Activated CD8-positive, alpha-beta memory T cell treated with anti-CD3 and anti-CD28 coated beads, Interleukin-2, amount 10 ng/mL, durations not matched to agents 7 days and 5 days (primary cell): ENCODE measurements at places on chromosomes 5 and 9. TPM values are rescaled to one million over a fixed set of nuclear protein-coding genes. Genes with fewer than 3 reads are reported as not detected.

The GMCL2 gene
- not detected for total RNA-seq

DNA sequence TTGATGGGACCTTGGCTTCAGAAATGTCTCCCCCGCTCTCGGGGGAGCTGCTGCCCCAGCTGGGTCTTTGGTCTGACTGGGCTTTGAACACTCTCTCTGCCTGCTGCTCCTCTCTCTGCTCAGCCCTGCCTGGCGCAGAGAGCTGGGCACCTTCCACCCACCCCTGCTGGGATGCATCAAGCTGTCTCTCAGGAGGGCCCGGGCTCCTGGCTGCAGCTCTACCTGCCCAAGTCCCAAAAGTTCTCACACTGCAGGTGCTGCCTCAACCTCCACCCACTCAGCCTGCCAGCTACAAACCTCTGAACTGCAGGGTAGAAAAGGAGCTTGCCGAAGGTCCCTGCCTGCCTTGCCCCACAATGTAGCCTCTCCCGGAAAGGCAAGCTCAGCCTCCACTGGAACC is 36.7 kb downstream of the IRX2 start:
- DNase-seq: no peak

GRCh38 chr5:17304282-17304681 is 86.9 kb downstream of the BASP1 start:
- no peak for DNase-seq

The IL13 gene
- total RNA-seq: 4.8 TPM

DNA sequence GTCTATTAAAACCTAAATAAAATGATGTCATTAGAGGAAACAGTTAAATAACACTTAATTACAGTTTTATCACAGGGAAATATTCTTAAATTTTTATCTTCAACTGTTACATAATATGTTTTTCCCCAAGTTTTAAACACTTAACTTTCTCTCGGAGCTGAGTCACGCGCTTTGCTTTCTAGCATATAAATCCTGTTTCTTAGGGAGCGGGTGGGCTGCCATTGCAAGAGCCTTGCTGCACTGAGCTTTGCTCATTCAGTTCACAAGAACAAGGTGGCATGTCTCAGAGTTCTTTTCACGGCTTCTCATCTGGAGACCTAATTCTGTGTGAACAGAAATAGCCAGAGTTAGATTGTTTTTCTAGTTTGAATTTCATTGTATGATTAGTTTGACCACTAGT is 166.1 kb downstream of the ZSWIM6 start:
- DNase-seq: no peak

DNA sequence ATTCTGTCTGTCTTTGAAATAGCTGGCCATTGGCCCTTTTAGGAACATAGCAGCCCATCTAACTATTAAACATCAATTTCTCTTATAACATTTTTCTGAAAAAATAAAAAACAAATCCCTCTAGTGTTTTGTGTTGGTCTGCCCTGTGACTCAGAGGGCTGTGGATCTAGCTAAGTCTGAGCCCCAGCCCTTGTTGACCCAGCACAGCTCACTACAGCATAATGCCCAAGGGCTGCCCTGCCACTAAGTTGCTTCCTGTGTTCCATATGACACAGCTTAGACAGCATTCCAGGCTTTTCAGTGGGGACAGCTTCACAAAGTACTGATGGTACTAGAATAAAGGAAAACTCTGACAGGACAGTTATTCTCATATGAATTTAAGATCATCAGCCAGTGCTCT is 136.0 kb downstream of the SCAMP1 start:
- DNase-seq: no peak

The PCDHGB4 gene
- 0.09 TPM for total RNA-seq

DNA sequence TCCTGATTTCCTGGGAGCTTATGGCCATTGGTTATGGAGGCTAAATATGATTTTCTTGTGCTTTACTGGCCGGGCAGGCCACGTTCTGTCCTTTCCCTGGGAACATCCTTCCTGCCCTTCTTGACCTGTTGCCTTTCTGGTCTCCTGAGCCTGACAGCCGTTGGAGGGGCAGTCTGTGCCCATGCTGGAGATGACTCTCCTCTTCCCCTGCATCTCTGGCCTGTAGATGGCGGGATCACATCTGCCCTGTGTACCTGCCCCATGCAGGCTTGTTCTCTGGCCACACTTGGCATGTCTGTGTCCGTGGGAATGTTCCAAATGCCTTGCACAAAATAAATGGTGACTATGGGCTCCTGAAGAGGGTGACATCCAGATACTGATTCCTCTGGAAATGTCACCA is 253.1 kb upstream of the IRX4 start:
- DNase-seq: no peak

The KIF4B gene
- not detected for total RNA-seq
